ENCODE measurements at places on chromosomes 2 and 18. TPM values are rescaled to one million over a fixed set of nuclear protein-coding genes. Genes with fewer than 3 reads are reported as not detected.

GRCh38 chr18:12911929-12912703 lies 28.1 kb upstream of the PTPN2 start:
- no peak for DNase-seq

Gene ANKRD53
- total RNA-seq = not detected

- DNase-seq = no peak
Measured at GRCh38 chr2:6750411-6751158, 115.1 kb downstream of the CMPK2 start.

DNA sequence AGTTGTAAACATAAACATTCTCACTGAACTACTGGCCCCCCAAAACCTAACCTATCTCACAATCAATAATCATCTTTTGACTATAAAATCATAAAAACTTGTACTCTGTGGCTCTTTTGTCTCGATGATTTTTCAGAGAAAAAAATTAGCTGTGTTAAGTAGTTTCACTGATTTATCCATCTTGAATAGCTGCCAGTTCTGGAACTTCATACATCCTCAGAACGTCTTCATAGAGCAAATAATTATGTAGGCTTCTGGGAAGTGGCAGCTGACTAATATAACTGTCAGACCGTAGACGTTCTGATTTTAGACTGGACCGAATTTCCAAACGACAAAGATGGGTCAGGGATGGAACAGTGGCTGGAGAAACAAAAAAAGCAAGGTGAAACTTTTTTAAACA lies 97.3 kb upstream of the CHAC2 start:
- DNase-seq = no peak

DNA sequence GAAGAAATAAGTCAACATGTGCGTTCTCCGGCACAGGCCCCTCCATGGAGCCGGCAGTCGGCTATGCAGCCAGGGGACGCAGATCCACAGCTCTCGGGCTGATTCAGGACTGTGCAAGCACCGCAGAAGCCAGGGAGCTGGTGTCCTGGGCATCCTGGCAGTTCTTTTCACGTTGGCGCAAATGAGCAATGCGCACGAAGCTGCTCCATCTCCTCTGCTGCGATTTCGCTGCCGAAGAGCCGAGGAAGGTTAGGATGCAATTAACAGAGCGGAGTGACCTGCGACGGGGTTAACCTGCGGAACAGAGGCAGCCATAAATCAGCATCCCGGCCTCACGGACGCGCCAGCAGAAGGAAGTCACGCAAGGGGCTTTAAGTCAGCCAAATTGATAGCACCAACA lies 107.1 kb upstream of the POU3F3 start:
- no peak for DNase-seq

Gene HAAO
- 0.61 TPM for total RNA-seq

- peak; percentile 17 for DNase-seq
Measured at GRCh38 chr2:181411105-181411849, 45.9 kb upstream of the ITGA4 start.

Gene MDH1B
- total RNA-seq = not detected

DNA sequence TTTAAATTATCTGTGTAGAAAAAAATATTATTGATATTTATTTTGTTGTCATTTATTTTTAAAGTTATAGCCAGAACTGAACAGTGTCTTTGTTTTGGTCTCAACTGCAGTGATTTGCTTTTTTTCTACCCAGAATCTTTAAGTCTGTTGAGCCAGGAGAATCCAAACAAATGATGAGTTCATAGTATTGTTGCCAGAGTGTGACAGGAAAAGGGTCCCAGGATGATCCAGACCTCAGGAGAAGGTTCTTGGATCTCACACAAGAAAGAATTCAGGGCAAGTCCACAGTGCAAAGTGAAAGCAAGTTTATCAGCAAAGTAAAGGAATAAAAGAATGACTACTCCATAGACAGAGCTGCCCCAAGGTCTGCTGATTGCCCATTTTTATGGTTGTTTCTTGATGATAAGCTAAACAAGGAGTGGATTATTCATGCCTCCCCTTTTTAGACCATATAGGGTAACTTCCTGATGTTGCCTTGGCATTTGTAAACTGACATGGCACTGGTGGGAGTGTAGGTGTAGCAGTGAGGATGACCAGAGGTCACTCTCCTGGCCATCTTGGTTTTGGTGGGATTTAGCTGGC lies 127.1 kb downstream of the AGPS start:
- DNase-seq = no peak

Gene LYG1
- total RNA-seq = not detected

DNA sequence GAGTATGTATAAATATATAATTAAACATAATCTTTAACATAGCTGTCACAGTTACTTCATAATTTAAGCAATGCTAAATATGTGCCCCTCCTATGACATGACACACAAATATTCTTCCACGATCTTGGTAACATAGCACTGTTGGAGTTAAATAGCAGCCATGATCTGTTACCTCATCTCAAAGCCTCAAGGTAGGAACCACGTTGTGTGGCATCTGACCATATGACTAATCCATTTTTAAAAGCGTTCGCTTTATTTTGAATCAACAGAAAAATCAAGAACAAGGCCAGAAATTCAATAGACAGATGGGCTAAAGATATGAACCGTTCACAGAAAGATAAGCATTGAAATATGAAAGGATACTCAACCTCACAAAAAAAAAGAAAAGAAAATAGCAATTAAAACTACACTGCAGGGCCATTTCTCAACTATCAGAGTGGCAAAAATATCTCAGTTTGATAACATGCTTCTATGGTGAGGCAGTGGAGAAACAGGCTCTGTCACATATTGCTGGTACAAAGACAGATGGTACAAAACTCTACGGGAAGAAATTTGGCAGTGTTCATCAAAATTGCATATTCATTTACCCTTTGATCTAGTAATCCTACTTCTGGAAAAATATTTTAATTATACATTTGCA lies 105.9 kb downstream of the TMX3 start:
- DNase-seq = no peak

Gene LRP2
- total RNA-seq = 0.04 TPM

Gene EMILIN1
- total RNA-seq = 7.9 TPM

Gene MAL
- 560 TPM for total RNA-seq

Gene CFAP65
- not detected for total RNA-seq

GRCh38 chr2:174465327-174465726 lies 21.5 kb downstream of the GPR155 start:
- no peak for DNase-seq

- no peak for DNase-seq
Measured at GRCh38 chr2:24509425-24509824, 18.4 kb downstream of the NCOA1 start.

DNA sequence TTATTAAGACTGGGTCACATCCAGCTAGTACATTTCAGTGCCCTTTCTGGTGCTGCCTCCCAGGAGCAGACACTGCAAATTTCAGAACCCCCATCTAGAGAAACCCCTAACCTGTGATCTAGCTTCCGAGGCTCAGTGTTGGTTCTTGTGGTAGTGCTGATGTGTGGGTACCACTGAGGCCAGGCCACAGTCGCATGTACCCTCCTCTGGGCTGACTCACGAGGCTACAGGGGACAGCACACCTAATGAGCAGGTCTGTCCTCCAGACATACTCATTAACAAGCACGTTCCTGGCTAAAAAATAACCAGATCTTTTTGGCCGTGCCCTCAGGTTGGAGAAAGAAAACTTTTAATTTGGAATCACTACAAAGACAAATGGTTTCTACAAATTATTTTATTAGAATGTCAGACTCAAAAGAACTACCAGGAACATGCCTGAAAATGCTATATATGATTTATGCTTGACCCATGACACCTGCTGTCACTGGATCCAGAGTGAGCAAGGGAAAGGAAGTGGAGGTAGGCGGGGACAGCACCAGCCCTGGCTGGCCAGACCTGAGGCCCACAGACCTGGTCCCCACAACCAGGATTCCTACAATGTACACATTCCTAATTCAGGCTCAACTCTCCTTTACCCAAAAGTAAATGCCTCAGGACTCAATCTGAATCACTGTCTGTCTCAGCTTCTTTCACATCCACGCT lies 8.5 kb downstream of the CIAO1 start:
- no peak for DNase-seq

Gene TGFBRAP1
- total RNA-seq = 11.7 TPM

DNA sequence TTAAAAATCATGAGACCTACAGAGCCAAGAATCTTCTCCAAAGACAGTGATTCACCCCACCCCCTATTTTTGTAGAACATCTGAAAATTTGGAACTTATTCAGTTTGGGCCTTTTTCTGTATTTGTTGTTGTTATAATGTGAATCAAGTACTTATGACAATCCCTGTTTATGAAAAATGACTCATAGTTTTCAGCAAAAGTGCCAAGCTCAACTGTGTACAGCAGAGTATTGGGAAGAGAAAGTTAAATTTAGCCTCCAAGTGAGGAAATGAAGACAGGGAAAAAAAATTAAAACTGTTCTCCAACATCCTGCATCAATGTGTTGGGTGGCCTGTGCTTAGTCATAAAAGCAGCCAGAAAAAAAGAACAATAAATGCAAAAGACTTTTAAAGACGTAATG lies 46.2 kb downstream of the LRATD1 start:
- no peak for DNase-seq

Gene AQP12A
- total RNA-seq = not detected

- no peak for DNase-seq
Measured at GRCh38 chr2:72524071-72524470, 301.8 kb downstream of the EXOC6B start.

- DNase-seq = no peak
Measured at GRCh38 chr18:22465859-22466457, 48.2 kb upstream of the CTAGE1 start.

Gene SLC4A3
- 1.1 TPM for total RNA-seq

DNA sequence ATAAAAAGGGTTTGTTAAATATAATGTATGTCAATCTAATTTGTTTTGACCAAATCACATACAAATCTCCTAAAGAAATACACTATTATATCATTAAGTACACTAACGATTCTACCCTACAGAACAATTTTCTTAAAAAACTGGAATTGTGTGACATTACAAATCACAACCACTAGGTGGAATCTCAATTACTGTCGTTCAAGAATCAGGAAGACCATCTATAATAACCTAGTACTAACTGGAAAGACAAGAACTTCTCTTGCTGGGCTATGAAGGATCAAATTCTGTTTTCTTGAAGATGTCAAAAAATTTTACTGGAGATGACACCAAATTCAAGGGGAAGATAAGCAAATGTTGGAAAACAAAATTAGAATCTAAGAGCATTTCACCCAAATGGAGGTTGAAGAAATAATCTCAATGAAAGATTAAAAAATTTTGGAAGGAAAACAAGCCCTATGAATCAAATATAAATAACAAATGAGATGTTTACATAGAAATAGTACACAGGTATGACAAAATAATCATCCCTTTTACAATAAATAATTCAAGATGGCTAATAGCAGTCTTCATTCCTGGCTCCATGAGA lies 110.9 kb downstream of the STK39 start:
- DNase-seq = no peak

DNA sequence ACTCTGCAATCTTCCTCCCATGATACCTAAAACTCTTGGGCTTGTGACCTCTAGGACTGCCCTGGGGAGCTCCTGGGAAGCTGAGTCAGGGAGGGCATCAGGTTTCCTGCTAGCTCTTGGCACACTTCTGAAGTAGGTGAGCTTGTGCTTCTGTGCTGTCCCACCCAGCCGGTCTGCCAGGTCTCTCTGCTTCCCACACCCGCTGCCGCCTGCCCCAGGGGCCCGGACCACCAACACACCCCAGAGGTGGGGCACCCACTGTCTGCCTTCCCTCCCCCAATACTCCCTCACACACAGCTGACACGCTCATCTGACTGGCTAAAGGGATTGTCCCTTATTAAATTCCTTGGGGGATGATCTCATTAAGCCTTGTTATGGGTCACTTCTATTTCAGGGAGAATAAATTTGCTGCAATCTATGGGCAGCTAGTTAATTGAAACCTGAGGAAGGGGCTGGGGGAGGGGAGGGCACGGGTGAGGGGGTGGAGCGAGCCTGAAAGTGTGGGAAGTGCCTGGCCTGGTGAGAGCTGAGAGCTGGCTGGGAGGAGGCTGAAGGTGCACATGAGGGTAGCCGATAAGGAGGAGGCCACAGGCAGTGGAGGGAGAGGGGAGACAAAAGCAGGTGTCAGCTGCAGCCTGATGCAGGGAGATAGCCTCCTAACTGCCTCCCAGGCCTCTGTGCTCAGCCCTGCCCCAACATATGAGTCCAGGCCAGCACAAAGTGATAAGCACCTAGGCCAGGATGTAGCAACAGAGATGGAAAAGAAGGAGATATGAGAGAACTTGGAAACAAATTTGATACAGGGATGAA lies 48.8 kb downstream of the HAUS1 start:
- DNase-seq = no peak

DNA sequence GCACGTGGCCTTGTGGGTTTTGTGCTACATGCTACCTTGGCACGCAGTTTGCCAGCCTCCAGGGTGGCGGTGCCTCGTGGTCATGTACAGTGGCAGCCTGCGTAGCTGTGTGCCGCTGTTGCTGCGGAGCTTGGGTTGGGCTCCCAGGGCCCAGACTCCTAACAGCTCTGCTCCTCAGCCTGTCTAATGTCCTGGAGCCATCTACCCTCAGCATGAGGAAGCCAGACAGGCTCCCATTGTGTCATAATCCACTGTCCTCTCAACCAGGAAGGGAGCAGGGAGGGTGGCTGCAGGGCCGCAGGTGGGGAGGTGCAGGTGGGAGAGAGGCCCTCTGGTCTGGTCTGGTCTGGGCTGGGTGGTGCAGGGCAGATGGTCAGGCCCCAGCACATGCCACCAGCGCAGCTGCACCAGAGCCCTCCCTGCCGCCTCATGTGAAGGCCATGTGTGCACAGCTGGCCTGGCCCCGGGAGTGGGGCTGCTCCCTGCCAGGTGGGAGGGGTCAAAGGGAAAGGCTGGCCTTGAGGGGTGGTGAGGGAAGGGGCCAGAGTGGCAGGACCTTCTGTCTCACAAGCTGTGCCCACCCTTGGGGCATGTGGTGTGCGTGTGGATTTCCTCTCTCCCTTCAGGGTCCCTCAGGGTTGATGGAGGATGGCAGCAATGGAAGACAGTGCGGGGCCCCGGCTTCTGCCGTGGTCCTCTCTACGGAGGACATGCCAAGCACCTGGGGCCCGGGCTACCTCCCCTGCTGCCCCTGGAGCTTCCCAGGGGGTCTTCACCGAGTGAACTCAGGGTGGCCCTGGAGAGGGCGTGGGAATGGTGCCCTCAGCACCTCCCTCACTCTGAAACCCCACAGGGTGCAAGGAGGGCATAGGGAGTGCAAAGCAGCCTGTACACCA lies 4.8 kb downstream of the ATOH8 start:
- DNase-seq = no peak
